ENCODE measurements at places on chromosomes 6 and 20.

GRCh38 chr20:31594558-31595379, 10.3 kb upstream of the ID1 start:
- DNase-seq: no peak

DNA sequence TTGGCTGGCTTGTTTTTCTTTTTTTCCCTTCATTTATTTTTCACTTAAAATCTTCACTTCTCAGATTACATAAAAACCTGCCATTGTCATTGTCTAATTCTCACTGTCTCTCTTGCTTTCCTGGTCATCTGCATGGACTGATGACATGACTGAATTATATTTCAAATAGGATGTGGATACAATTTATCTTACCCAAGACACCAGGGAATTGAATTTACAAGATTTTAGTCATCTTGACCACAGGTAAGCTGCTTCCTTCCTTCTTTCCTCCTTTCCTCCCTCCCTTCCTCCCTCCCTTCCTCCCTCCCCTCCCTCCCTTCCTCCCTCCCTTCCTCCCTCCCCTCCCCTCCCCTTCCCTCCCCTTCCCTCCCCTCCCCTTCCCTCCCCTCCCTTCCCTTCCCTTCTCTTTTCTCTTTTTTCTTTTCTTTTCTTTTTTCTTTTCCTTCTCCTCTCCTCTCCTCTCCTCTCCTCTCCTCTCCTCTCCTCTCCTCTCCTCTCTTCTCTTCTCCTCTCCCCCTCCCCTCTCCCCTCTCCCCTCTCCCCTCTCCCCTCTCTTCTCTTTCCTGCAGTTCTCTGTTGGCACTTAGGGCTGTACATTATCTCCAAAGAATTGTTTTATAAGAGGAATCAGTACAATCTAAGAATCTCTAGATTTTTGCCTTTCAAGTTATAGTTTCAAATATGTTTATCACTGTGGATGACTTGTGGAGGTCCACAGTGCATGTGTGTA, 171.5 kb downstream of the CARMIL1 start:
- no peak for DNase-seq

- DNase-seq: no peak
These were observed 55.2 kb upstream of the CDKAL1 start for GRCh38 chr6:20479060-20479459.

DNA sequence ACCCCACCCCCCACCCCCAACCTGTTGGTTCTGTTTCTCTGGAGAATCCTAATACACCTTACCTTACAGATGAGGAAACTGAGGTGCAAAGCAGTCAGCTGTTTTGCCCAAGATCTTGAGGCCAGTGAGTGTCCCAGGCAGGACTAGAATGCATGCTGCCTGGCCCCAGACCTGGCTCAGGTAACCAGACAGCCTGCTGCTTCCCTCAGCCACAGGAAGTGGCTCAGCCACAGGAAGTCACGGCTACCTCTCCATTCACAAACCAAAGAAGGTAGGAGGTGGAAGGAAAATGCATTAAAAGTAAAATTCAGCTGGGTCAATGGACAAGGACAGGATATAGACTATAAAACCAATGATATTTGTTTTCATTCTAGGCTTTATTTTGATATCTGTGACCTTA, 517.6 kb downstream of the CD83 start:
- DNase-seq: peak; percentile 51

- no peak for DNase-seq
These were observed 340.0 kb upstream of the PRDM1 start for GRCh38 chr6:105746130-105746505.

GRCh38 chr6:148021699-148022098, 320.9 kb upstream of the SASH1 start:
- DNase-seq: no peak

- DNase-seq: peak; percentile 58
These were observed 802 bp downstream of the HMGN3 start for GRCh38 chr6:79233611-79234149.

GRCh38 chr20:23027721-23028120, 7.4 kb upstream of the SSTR4 start:
- DNase-seq: no peak

DNA sequence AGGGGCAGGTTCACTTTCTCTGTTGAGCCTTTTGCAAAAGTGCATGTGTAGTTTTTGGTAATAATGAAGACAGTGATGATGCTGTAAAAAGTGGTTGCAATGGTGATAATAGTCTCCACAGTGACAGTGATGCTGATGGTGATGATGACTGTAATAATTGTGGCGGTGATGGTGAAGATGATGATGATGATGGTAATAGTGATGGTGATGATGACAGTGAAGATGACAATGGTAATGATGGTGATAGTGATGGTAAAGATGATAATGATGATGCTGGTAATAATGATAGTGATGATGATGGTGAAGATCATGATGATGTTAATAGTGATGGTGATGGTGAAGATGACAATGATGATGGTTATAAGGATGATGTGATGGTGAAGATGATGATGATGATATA, 67.7 kb upstream of the LRFN2 start:
- no peak for DNase-seq

- no peak for DNase-seq
These were observed 9.8 kb upstream of the TPBG start for GRCh38 chr6:82353848-82354247.

- DNase-seq: no peak
These were observed 159.1 kb downstream of the MTHFD1L start for GRCh38 chr6:151024597-151024996.

DNA sequence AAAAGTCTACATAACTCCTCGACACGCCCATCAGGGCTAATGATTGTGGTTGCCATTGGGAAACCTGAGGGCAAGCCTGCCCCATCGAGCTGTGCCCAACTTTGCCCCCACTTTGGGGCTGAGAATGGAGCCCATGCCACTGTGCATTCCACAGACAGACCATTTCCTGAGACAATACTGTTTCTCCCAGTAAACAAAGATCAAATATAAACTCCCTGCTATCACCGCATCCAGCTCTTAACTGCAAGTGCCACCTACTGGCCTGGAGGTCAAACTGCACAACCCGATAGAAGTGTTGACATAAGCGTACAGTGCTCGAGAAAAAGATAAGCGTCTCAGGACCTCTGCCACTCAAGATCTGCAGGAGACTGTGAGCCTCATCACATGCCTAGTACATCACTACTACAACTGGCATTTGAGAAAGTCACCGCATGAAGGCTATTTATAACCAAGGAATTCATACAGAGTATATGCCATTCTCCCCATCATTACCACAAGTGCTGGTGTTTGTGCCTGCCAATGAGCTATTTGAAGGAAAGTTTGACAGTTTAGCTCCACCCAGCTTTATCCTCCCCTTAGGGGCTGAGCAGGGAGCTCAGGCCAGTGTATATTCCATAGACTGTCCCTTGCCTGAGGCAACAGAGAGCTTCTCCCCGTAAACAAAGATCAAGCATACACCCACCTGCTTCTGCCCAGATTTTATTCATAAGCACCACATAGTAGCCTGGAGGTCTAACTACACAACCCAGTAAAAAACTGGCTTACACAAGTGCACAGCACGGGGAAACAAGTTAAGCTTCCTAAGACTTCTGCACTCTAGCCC, 4.5 kb upstream of the DEFB126 start:
- no peak for DNase-seq

- no peak for DNase-seq
These were observed 548.5 kb downstream of the CD83 start for GRCh38 chr6:14665827-14666724.

DNA sequence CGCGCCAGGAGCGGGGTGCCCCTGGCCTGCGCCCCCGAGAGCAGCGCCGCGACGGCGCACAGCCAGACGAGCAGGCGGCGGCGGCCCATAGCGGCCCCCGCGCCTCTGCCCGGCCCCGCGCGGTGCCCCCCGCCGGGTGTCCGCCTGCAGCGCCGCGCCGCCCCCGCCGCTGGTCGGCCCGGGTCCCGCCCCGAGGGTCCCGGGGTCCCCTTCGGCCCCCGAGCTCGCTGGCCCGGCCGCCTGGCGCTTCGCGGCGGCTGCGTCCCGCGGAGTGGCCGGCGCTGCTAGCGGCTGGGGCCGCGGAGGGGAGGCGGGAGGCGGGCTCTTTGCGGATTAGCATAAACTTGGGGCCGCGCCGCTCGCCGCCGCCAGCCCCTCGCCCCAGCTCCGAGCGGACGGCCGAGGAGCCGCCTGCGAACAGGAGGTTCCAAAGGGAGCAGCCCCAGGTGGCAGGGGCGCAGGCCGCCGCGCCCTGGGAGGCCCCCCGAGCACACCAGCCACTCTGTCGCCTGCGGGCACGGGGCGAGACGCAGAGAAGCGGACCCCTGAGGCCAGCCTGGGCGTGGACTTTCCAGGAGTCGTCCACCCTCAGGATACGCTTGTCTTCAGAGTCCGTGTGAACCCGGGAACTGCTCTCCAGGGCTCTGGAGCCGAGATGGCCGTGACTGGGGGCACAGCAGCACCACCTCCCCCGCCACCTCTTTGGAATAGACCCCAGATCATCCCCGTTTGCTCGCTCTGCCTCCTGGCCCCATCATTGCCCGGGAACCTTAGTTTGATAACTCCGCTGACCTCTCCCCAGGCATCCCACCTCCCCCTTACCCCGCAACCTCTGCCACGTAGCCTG, at the start of gene EMILIN3:
Gene EMILIN3 (minus strand): TSS at position 273 of the 847 bp plus-strand sequence. CDS start 184 bp downstream, at position 89.
- DNase-seq: no peak

DNA sequence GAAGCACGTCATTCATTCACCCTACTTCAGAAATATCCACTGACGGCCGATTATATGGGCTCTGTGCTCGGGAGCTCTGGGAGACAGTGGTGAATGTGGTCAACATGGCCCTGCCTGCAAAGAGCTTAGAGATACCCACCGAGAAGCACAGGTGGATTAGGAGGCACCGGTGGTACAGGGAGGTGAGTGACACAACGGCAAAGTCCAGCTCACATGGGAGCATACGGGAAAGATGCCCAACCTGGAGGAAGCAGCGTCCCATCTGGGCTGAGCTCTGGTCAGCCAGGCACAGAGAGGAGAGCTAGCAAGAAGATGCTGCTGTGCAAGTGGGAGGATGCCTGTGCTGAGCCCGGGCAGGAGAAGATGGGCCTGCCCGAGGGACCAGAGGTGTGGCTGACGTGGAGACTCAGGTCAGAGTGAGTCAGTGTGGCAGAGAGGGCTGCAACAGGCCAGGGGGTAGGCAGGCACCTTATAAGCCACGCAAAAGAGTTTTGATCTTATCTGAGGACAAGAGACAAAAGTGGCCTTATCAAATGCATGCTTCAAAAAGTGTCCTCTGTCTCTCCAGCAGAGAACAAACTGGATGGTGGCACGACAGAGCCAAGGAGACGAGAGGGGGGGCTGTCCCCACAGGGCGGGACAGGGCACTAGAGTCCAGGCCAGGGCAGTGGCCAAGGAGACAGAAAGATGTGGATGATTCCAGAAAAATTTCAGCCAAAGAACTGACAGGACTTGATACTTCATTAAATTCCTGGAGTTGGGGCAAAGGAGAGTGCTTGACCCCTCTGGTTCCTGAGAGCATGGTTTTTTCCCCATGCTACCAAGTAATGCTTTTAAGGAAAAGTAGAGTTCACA, 214.6 kb upstream of the SNX9 start:
- DNase-seq: no peak

- no peak for DNase-seq
These were observed 53.6 kb upstream of the TRERF1 start for GRCh38 chr6:42505385-42505718.

- no peak for DNase-seq
These were observed 25.6 kb downstream of the DHX35 start for GRCh38 chr20:38987777-38988176.

- DNase-seq: no peak
These were observed 76.5 kb upstream of the OPRM1 start for GRCh38 chr6:153962555-153962954.

DNA sequence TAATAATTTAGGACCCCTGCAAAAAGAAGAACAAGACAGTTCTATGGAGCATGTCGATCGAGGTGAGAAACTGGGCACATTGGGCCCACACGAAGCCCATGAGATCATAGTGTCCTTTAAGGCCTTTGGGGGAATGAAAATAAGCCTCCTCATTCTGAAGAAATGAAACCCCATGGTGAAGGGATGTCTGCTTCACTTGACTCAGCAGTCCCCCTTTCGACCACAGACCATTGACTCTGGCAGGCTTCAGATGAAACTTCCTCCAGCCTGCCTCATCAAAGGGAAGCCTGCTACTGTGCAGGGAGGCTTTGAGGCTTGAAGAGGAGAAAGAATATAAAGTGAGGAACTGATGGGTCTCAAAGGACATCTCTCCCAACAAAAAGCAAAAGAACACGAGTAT, 144.2 kb upstream of the FBXL4 start:
- no peak for DNase-seq

- DNase-seq: no peak
These were observed 1.9 kb upstream of the SLC4A11 start for GRCh38 chr20:3240776-3241363.

GRCh38 chr6:169232507-169232931, 21.1 kb downstream of the THBS2 start:
- no peak for DNase-seq

GRCh38 chr6:32436995-32437836, 2.5 kb upstream of the HLA-DRA start:
- DNase-seq: no peak

DNA sequence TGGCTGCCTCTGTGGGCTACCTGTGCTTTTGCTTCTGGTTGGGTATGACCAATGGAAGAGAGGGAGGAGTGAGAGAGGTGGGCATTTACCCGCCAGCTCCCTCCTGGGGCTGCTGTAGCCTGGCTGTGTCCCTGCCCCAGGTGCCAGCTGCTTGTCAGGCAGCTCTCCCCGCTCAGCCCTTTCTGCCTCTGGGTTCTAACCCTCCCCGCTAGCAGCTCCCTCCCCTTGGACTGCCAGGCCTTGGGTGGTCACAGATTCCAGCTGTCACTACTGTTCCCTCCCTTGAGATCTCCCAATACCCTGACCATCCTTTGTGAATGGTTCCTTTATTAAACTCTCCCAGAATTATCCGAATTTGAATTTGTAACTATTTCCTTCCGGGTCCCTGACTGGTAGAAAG, 95.5 kb upstream of the RNF24 start:
- DNase-seq: no peak

DNA sequence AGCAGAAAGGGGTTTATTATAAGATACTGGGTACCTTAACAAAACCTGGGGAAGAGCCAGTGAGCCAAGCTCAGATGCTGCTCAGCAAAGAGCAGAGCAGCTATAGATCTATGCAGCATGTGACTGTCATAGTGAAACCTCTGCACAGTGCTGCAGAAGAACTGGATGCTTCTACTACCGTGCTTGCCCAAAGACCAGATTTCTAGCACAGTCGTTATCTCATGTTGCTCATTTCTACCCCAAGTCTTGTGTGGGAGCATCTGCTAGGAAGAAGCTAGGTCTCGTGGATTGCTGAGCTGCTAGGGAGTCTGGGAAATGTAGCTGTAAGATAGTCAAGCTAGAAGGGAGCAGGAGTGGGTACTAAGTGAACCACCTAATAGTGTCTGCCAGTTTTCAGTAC, 31.7 kb upstream of the GNRH2 start:
- no peak for DNase-seq

DNA sequence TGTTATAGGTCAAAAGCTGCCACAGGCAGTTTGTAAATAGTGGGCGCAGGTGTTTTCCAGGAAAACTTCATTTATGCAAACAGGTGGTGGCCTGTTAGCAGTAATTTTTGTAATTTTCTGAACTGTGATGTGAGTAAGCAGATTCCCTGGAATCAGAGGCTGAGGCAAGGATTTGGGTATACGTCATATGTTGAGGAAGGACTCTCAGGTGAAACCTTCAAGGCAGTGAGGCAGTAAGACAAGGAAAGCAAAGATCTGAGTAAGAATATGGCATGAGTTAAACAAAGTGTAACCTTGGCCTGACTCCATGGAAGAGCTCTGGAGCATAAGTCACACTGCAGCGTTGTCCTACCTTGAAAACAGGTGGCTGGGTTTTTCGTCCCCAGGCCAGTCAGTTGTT, 291.1 kb upstream of the BTBD3 start:
- DNase-seq: no peak
